ENCODE measurements at places on chromosomes 12 and 14.

DNA sequence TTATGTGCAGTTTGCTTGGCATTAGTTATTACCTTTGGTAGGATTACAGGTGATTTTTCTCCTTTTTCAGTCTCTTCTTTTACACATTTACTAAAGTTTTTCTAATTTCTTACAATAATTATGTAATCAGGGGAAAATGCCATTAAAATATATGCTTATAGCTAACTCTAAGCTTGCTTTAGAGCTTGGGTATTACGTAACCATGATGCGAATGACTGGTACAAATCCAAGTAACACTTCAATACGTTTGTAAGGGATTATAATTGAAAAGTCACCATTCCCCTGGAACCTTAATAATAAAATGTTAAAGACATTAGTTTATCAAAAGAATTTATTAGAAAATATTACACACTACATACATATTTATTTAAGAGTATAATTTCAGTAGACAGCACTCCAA, 71.6 kb downstream of the SCAF11 start:
- no peak for DNase-seq

GRCh38 chr12:120466560-120467315, 2.8 kb downstream of the SRSF9 start:
- DNase-seq = no peak

DNA sequence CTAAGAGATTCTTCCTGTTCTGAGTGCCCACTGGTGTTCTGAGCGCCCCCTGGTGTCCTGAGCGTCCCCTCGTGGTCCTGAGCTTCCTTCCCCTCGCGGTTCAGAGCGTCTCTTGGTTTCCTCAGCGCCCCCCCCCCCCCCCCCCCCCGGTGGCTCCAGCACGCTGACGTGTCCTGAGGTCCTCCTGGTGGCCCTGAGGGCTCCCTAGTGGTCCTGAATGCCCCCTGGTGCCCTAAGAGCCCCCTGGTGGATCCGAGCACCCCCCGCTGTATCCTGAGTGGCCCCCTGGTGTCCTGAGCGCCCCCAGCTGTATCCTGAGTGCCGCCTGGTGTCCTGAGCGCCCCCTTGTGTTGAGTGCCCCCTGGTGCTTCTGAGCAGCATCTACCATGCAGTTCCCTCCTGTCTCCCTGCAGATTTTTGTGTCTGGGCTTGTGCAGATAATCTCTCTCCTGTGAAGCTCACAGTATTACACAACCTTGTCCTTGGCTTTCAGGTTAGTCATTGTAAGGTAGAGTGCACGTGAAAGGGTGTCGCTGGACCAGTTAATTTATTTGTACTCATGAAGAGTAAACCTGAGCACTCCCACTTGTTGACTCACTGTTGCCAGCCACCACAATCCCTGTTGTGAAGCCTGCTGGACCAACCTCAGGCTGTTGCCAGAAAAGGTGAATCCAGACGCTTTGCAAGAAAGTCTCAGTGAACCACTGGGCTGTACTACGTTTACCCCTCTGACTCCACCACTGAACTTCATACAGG, 1168.4 kb downstream of the TMEM121 start:
- no peak for DNase-seq

DNA sequence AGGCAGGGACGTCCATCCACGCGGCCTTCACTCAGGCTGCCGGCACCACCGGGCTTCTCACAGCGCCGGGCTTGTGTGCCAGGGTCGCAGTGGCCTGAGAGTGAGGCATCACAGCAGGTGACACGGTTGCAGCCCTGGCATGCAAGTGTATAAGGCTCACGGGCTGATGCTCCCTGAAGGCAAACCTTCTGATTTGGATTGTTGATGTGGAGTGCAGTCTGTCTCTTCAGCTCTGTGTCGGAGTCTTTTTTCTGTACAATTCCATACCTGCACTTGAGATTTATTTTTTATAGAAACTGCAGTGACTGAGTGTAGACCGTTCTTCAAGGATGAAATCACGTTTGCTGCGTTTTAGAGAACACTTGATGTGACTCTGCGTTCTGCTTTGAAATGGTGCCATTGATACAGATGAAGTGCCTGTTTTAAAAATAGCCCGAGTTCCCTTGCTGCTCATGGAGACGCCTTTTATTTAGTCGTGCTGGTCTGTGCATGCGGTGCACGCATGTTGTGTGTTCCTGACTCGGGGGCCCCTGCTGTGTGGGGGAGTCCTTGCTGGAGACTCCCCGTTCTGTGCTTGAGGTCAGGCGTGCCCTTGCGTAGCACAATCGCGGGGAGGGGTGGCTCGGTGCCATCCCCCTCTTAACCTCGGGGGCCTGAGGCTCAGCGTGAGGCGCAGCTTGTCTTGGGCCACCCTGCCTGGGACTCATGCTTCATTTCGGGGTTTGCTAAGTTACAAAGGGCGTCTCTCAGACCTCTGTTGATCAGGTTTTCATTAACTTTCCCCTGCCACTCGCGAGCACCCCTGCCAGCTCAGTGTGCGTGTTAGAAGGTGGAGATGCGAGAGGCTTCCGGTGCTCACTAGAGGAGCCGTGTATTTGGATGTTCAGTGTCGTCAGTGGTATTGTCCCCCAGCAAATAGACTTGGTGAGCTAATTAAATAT, 21.6 kb upstream of the AMN start:
- no peak for DNase-seq

- no peak for DNase-seq
Observed at GRCh38 chr12:124797321-124797720, 66.3 kb downstream of the SCARB1 start.

GRCh38 chr14:89342049-89342448, 75.0 kb downstream of the FOXN3 start:
- no peak for DNase-seq
